ENCODE measurements at places on chromosomes 2 and 18.

DNA sequence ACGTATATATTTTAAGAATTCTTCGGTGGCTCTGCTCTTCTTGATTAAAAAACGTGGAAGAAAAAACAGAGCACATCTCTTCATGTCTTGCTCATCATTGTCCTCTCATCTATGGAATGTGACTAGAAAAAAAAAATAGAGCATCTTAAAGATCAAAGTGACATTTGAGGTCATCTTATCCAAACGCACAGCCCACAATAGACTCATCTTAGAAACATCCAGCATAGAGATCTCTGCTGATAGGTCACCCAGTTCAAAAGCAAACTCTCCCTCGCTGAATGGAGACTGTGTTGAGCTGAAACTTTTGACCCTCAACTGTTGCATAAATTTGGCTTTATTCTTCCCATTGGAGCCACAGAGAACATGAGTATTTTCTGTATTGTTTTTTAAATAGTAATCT, 65.2 kb downstream of the CMPK2 start:
- DNase-seq, result no peak

DNA sequence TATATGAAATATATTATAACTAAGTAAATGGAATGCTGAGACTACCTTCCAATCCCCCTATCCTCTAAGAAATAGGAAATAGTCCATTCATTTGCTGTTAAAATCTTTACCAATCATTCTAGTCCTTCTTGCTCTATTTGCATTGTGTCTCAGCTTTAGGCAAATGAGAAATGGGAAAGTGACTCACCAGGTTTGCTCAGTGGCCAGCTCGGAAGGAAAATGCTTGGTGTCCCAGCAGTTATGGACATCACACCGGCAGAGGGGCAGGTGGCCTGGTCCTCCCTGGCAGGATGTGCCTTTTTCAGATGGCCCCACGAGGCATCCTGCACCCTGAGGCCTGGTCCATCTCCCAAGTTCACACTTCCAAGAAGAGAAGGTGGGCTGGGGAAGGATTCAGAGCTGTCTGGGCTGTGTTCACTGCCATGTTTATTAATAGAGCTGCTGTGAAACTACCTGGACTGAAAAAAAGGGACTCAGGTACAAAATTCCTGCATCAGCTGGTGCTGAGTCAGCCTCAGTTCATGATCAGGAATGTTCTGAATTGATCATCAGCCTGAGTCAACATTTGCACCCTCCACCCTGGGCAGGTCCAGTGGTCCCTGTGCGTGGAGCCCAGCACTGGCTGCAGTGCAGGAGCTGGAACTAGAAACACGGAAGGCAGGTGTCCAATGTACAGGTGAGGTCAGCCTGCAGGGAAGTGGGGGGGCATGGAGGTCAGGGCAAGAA, 60.1 kb upstream of the ARL4C start:
- no peak for DNase-seq

DNA sequence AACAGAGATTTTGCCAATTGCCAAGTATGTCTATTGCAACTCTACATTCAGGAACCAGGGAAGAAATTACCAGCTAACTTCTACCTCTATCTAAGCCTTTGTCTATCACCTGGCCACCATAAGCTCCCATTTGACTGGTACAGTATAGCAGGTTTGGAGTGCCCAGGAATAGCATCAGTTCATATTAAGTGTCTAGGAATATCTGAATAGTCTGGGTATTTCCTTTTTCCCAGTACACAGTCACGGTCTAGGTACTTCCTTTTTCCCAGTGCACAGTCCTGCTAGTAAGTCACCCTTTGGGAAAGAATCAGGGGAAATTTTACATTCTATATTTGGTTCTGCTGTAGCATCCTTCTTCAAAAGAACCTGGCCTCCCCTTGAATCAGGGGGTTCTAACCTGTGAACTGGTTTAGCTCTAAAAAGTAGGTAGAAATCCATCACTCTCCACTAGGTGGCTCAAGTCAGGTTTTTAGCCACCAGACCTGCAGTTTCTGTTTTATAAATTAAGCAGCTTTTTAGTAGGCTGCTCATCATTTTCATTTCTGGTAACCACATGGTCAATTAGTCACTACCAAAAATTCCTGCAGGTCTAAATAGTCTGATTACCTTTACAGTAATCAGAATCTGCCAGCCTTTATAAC, 49.3 kb upstream of the DNAJC10 start:
- DNase-seq, result no peak

DNA sequence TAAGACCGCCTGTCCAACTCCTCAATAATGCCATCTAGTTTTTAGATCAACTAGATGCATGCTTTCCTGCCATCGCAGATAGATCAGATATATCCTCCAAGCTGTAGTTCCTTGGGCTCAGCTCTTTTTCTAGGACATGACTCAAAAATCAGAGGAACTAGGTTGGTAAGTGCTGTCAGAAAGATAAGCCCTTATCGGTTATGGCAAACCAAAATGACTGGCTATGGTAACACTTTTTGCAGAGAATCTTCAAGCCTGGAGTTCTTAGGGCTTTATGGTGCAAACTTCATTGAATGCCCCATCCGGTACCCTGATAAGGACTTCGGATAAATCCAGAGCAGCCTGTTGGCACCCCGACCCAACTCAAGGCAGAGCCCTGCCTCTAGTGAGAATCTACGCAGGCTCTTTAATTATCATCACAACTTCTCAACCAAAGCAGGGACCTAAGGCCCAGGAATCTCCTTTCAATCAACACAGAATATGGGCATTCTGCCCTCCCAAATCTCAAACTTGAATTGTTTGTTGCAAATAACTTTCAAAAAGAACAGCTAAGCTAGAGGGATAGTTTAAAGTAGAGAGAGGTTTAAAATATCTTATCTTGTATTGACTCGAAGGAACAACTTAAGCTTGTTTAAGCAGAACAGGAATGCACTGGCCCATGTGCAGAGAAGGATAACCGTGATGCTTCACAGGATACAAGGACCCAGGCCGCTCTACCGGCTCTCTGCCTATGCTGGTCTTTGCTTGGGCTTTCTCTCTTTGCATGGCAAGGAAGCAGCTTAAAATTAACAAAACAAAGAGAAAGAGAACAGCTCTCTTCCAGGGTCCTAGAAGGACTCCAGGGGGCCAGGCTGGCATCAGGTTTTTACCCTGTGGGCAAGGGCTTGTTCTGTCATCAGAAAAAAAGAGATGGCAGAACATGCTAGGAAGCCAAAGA, 3.4 kb upstream of the CYP1B1 start:
- no peak for DNase-seq

DNA sequence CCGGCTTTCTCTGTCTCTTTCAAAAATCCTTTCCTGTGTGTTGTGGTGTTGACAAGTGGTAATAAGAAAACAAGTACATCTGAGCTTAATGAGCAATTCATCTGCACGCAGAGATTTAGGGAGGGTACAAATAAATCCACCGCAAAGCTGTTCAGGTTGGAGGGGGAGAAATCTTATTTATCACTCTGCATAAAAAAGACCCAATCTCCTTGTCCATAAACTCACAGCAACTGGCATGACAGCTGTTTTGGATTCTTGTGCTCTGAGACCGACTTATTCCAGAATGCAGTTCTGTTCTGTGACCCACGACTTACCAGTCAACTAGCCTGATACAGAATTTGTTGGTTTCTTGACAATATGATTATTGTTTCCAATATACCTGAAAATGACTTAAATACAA, 380.1 kb downstream of the SOX11 start:
- DNase-seq, result no peak

DNA sequence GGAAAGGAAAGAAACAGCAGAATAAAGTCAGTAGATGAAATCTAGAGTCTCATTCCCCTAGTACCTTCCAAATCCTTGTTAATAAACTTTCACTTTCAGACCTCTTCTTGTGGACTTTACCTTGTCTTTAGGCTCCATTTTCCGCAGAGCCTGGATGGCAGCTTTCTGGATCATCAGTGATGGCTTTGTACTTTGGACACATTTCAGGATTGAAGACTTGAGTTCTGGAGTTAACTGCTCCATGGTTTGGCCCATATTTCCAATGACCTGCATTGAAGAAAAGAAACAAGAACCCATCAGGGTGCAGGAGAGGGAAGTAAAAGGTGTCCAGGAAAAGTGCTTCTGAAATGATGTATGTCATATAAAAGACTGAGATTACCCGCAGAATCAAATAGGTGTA, 14.4 kb downstream of the APOB start:
- DNase-seq, result no peak

DNA sequence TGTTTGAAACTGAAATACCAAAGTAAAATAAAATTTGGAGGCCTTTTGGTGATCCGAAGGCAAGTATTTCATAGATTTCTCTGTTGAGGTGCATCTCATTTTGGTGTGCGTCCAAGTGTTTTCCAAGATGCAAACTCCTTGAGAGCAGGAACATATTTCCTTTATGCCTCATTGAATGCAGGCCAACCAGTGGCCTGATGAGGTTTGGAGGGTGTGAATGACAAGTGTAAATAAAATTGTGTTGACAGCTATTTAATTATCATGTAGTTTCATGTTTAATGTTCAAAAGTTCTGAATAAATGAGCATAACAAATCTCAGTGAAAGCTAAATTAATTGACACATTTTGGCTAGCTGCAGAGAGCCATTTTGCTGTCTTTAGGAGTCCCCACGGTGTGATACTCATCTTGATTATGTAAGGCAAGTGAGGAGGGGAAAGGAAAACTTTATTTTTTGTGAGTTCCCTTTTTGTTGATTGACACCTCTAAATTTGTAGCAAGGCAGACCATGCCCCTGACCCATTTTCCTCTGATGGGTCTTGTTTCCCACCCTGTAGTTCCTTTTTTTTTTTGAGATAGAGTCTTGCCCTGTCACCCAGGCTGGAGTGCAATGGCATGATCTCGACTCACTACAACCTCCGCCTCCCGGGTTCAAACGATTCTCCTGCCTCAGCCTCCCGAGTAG, 6.3 kb upstream of the LTBP1 start:
- no peak for DNase-seq

GRCh38 chr2:47811668-47812067, 28.7 kb downstream of the MSH6 start:
- DNase-seq, result no peak

GRCh38 chr18:13501543-13501887, 224.8 kb downstream of the FAM210A start:
- no peak for DNase-seq
